ENCODE measurements at places on chromosomes 3 and 15.

DNA sequence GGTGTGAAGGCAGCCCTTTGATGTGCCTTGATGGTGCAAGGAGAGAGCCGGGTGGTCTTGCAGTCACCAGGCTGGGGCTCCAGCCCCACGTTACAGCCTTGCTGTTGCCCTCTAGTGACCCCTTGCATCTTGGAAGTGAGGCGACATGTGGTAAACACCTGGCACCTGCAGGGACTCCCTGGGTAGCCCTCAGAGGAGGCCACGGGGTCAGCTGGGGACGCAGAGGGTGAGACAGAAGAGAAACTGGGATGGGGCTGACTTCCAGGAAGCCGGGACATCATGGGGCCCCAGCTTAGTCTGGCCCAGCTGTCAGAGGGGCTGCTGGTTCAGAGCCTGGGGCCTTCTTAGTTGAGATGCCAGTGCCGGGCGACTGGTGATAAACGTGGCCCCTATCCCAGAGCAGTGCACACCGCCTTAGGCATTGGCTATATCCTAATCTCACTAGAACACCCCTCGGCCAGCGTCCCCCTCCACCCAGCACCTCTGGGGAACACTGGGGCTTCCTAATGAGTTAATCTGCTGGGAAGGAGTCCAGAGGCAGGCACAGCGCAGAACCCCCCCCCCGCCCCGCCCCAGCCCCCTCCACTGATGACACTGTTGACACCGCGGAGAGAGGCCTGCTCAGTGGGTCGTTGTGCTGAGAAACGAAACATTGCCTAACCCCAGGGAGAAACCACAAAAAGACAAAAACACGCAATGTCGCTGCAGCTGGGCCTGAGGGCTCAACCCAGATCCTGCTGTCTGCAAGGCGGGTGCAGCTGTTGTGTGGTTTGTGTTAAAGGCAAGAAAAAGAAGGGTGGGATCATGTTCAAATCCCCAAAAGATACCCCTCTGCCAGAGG, 60.5 kb upstream of the KLF13 start:
- no peak for DNase-seq

DNA sequence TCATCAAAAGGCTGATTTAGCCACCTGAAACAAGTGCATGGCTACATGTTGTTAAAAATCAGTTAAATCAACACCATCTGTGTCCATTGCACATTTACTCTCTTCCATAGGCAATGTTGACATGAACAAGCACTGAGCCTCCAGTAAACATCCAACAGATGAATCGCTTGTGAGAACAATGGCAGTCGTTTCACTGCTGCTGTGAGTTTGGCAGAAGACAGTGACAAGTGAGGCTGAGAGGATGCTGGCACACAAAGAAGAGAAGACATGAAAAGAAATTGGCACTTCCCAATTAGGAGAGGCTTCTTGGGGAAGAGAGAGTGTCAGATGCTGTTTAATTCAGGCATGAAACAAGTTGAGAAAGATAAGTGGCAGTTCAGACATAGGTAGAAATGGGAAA, 227.4 kb upstream of the STT3B start:
- DNase-seq = no peak

GRCh38 chr3:42707620-42708355, 5.2 kb upstream of the HHATL start:
- DNase-seq = no peak

GRCh38 chr3:55675478-55675877, 188.4 kb upstream of the WNT5A start:
- DNase-seq = no peak

- no peak for DNase-seq
Measured at GRCh38 chr3:177245250-177245649, 48.0 kb upstream of the TBL1XR1 start.

DNA sequence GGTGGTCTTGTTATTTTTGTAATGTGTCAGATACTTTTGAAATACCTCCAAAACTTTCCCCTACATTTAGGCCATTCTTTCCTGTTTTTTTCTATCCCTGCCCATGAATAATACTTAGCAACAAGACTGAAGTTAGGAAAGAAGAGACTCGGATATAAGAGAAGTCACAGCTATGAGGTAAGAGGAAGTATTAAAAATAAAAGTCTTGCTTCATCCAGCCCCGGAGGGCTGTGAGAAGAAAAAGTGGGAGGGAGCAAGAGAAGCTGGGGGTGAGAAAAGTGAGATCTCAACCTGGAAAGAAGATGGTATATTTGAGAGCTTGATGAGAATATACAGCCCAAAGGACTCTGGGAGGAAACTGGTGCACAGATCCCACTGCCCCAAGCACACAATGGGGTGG, 213.5 kb upstream of the CDIN1 start:
- no peak for DNase-seq

DNA sequence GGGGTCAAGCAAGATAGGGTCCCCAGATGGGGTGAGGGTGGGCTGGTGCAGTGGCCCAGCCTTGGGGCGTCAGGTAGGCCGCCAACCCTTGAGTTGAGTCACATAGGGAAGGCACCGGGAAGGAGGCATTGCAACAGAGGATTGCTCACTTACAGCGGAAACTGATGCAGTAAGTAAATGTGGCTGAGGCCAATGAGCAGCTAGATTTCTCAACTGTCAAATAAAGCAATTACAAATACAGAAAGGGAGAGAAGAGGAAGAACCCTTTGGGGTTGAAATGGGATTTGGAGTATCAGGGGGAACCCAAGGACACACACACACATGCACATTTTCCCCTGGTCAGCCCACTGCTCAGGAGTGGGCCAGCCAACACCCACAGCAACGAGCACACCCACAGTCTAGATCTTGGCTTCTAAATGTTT, 44.0 kb downstream of the CHSY1 start:
- no peak for DNase-seq

DNA sequence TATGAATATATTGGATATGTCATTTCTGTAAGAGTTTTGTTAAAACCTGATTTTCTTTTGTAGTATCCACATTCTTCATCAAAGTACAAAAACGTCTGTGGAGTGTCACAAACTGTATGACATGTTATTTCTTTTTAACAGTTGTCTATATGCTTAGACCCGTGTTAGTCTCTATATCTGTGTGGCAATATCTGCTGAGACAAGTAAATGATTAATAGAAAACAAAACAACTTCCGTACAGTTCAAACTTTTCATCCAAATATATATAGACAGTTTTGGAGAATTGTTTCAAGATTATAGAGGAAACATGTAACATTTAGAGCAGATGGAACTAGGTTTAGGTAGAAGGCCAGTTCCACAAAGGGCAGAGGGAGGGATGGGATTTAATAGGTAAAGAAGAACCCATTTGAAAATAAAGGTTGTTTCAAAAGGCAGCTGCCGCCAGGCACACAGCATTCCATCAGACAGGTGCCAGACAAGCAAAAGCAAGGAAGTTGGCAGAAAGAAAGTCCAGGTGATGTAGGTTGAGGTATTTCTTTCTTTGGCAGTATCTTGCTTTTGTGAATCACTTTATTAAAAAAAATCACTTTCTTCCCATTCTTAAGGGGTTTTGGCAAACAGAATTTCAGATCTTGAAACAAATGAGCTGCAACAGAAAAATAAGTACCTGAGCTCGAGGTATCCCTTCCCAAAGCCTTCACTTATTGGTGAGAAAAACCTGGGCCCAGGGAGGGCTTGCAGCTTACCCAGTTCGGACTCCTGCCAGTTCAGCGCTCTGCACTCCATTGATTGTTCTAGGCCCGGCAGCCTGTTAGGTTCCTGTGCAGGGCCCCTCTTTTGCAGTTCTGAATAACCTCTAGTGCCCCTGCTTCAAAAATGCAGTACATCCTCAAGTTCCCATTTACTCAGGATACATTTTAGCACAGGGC, 49.0 kb downstream of the LRRN1 start:
- DNase-seq = no peak

- DNase-seq = no peak
Measured at GRCh38 chr15:23436421-23436820, 10.6 kb downstream of the GOLGA6L2 start.

DNA sequence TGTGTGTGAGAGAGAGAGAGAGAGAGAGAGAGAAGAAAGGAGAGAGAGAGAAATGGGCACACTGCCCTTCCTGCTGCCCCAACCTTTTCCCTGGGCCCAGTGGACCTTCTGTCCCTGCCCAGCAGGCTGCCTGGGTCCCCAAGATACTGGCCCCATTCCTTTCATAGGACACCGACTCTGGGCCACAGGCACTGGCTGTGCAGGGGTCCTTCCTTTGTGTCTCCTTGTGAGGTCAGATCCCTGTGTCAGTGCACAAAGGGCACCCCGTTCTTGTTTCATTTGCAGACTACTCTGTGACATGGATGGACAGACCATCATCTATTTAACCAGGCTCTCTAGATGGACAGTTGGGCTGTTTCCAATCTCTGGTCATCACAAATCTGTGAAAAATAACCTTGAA, 21.3 kb upstream of the KLF13 start:
- no peak for DNase-seq

DNA sequence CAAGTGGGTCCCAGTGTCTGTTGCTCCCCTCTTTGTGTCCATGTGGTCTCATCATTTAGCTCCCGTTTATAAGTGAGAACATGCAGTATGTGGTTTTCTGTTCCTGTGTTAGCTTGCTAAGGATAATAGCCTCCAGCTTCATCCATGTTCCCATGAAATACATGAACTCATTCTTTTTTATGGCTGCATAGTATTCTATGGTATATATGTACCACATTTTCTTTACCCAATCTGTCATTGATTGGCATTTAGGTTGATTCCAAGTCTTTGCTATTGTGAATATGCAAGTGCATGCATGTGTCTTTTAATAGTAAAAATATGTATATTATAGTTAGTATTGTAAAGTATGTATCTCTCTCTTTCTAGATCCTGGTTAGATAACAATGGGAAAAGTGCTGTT, 53.9 kb downstream of the TCAIM start:
- DNase-seq = no peak

DNA sequence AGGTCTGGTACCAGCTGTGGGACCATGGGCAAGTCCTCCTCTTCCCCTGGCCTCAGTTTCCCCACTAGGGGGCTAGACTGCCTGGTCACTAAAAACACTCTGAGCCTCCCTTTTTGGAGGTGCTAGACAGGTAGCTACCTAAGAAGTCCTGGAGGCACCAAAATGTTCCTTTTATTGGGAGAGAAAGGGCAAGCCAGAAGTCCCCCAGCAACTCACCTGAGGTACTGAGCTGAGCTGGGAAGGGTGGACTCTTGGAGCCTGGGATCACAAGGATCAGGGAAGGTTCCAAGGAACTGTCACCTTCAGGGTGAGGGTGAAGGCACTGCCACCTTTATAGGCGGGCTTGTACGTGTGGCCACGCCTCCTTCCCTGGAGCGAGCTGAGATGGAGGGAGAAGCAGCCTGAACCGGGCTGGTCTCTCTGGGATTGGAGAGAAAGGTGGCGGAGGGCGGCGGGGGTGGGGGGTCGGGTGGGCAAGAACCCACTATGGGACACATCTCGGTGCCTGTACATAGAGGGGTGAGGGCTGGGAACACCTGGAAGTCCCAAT, at the start of gene CYP1A1:
Gene CYP1A1 (minus strand): TSS at position 304 of the 550 bp plus-strand sequence. CDS start 2,431 bp downstream, outside the sequence.
- DNase-seq = no peak

DNA sequence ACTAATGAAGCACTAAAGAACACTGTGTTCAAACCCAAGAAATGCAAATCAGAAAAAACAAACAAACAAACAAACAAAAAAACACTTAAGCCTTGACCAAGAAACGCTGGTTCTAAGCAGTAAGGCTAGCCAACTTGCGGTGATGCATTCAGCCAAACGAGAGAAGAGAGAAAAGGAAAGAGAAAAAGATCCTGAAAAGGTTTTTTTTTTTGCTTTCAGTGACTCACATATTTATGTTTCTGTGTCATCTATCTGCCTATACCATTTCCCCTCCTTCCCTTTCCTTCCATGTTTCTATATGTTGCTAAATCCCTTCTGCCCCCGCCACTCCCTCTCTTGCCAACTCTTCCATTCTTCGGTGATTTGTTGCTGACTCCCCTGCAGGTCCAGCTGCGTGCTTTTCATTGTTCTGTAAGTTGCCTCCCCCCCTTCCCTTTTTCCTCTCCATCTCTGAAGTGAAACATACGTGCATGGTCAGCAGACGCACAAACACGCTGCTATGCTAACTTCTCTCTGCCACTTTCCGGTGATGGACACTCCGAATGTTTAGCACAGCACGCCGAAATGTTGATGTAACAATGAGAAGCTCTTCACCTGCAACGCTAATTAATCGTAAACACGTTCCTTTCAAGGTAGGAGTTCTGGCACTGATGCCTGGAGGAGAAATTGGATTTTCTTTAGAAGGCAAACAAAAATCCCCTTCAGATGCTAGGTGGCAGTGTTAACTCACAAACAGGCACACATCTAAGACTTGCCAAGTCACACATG, 154.4 kb downstream of the TUSC7 start:
- no peak for DNase-seq

- no peak for DNase-seq
Measured at GRCh38 chr15:81514725-81515124, 140.7 kb upstream of the TMC3 start.

GRCh38 chr15:76433798-76434400, 97.3 kb downstream of the ISL2 start:
- DNase-seq = no peak

GRCh38 chr15:69128667-69129311, 31.6 kb upstream of the GLCE start:
- DNase-seq = no peak

- no peak for DNase-seq
Measured at GRCh38 chr3:100086401-100086800, 27.9 kb downstream of the FILIP1L start.

DNA sequence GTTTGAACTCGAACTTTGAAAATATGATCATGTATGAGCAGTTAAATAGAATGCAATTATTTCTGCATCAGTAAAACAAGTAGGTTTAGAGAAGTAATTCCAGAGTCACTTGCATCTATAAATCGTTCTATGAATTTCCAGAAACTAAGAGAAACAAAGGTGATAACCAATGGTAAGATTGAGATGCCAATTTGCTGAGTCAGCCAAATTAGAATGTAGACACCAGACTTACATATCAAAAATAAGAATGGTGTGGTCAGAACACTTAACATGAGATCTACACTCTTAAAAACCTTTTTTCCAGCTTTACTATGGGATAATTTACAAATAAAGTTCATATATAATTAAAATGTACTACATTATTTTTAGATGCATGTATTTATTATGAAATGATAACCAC, 1435.9 kb downstream of the OTOL1 start:
- no peak for DNase-seq

DNA sequence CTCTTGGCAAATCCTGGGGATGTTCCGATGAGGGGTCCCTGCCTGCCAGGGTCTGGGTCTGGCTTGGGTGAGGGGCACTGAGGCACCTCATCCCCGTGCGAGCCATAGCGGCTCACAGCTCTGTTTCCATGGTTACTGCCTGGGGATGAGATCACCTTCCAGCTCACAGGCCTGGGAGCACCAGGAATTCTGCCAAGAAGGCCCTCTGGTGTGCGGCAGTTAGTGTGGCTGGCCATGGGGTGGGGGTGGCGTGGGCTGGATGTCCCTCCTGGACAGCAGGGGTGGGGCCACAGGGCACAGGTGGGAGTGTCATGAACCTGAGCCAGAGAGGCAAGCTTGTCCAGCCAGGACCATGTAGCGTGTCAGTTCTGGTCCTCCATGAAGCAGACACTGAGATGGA, 22.1 kb upstream of the PRR23E start:
- no peak for DNase-seq

- DNase-seq = no peak
Measured at GRCh38 chr15:51168700-51169099, 74.0 kb upstream of the TNFAIP8L3 start.

Measured in esophagus squamous epithelium (tissue), 5 donors.